Ovary (tissue), 10 donors: ENCODE measurements at places on chromosomes 4 and X. TPM values are rescaled to one million over a fixed set of nuclear protein-coding genes. Genes with fewer than 3 reads are reported as not detected.

DNA sequence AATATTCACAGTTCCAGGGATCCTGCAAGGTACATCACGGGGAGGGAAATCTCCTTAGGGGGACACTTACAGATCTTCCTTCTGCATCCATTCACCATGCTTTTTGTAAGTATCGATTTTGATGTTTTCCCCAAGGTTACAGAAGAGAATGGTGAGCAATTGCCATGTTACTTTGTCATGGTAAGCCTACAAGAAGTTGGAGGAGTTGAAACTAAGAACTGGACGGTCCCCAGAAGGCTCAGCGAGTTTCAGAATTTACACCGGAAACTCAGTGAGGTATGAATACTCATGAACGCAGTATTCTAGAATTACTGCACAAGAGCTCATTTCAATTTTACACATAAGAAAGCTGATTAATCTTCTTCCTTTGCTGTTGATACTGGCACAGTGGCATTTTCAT is 53.9 kb downstream of the LRP2BP start:
- no peak for DNase-seq

DNA sequence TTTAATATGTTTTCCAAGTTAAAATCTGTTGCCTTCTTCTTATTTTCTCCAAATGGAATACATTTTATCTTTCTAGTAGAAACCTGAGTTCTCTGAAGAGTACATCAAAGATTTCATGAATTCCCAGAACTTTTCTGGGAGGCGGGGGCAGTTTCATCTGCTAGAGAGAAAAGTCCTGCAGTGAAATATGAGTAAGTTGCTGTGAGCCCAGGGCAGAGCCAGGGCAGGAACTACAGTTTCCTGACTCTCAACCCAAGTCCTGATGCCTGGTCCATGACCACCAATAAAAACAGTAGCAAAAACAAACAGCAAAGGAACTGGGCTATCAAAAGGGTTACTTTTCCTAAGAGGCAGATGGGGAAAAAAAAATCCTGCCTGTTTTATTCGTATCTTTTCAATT is 239.4 kb upstream of the CTSO start:
- no peak for DNase-seq

DNA sequence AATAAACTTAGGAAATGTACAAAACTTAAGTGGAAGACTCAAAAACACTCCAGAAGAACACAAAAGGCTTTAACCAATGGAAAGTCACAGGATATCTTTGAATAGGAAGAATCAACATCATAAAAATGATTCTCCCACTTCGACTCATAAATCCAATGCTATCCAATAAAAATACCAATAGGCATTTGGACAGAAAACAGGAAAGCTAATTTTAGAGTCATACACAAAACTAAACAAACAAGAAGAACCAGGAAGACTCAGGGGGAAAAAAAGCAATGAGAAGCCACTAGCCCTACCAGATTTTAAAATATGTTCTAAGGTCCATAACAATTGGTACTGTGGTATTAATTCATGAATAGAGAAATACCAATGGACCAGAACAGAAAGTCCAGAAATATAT is 28.2 kb downstream of the SLC9A7 start:
- DNase-seq, result no peak

DNA sequence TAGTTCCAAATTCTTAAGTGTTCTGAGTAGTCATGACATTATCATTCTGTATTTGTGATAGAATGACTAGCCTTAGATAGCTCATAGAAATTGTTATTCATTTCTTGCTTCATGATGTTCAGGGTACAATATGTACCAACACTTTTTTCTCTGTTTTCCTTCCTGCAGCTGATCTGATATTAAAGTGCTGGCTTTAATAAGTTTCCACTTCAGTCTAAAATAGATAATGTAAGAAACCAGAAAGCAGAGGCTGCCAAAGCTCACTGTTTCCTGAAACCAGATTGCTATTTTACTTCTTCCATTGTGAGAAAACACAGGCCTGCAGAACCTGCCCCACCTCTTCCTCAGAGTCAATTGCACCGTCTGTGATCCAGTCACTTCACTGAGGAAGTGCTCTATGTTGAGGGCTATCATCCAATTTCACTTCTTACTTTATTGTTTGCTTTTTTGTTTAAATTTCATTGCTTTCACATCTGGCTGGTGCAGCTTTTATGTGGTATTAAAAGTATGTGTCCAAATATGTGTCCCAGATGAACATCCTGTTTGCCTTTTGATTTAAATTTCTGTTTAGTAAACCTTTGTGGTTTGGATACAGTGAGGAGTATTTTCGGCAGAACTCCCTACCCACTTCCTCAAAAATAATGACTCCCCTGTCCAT is 652.1 kb downstream of the ANKRD50 start:
- peak; percentile 53 for DNase-seq

GRCh38 chr4:162849937-162850336 is 316.8 kb downstream of the NAF1 start:
- no peak for DNase-seq

DNA sequence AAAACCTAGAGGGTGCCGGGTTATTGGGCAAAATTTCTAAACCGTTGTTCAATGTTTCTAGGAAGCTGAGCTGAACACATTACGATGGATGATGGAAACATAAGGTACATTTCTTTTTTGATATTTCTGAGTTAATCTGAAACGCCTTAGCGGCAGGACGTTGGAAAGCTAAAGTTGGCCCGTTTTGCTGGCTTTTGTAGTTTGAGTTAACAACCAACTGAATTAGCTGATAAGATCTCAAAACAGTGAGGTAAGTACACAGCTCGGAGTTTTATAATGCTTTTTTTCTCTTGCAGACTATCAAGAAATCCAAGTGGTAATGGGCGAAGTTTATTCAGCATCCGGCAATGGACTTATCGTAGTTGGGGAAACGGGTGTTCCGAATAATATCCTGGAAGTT is 73.5 kb downstream of the PRSS12 start:
- no peak for DNase-seq

DNA sequence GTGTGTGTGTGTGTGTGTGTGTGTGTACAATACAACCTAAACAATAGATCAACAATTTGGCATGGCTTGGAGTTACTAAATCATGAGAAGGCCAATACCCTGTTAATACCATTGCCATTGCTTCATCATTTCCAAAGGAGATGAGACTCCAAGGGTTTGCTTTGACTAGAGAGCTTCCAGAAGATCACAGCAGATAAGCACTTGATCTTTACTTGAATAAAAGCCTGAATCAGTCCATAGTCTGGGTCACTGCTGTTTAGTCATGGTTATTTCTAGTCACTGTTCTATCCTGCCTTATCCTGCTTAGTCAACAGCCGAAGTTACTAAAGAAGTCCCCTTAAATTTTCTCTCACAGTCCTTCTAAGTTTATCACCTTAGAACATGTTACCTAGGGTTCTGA is 58.2 kb downstream of the RAB40AL start:
- DNase-seq, result no peak

- DNase-seq, result no peak
These were observed 34.7 kb downstream of the NOP14 start for GRCh38 chr4:2928242-2929176.

DNA sequence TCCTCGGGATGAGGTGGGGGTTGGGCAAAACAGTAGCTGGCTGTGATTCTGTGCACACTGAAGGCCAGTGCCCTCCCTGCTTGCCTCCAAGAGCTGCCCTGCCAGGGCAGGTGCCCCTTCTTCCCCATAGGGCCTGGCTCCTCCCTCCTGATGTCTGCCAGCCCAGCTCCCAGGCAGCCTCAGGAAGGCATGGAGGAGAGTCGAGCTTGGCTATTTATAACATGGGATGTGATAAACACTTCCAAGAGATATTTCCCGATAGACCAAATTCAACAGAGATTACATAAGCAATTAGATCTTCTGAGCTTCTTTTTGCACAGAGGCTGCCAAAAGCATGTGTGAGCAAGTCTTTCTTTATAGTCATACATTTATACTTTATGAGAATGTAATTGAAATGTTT is 45.3 kb upstream of the PJA1 start:
- DNase-seq, result no peak

DNA sequence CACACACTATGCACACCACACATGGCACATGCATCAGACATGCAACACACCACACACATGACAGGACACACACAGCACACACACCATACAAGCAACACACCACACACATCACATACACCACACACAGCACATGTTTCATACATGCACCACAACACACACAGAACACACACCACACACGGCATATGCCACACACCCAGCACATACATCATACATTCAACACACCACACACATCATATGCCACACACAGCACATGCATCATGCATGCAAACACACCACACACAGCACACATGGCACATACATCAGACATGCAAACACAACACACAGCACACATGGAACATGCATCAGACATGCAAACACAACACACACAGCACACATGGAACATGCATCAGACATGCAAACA is 80.7 kb upstream of the LRPAP1 start:
- no peak for DNase-seq

GRCh38 chr4:38675146-38676121 is 11.4 kb downstream of the KLF3 start:
- peak; percentile 74 for DNase-seq

- DNase-seq, result no peak
These were observed 13.4 kb upstream of the NHS start for GRCh38 chrX:17361620-17362019.

DNA sequence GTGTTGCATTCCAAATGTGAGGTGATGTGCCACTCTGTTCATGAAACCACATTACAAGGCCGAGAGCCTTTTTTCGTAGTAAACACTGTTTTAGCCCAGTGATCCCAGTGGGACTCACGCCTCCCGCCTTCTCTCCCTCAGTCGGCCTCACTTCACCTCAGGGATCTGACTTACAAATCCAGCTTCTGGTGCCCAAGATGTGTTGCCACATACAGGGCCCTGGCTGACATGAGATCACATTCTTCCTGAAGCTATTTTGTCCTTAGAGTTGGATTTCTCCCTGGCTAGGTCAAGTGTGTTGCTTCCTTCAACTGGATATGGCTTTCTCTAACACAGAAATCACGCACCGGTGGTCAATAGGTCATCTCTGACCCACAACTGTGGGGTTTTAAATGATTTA is 354.7 kb downstream of the FBXW7 start:
- no peak for DNase-seq

DNA sequence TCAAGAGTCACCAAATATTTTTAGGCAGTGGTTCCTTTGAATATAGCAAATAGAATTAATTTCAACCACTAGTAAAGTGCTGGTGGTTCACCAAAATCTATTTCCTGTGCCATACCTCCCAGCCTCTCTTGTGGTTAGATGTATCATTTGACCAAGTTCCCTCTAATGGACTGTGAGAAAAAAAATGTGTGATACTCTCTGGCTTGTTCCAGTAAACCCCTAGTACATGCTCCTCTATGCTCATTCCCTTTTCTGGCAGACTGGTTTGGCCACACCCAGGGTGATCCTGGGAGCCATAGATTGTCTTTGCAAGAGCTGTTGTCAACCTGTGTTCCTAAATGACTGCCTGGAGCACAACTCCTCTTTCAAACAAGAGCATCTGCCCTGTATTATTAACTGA is 109.5 kb downstream of the FRAS1 start:
- no peak for DNase-seq

GRCh38 chrX:43939187-43939926 is 33.8 kb downstream of the NDP start:
- no peak for DNase-seq

DNA sequence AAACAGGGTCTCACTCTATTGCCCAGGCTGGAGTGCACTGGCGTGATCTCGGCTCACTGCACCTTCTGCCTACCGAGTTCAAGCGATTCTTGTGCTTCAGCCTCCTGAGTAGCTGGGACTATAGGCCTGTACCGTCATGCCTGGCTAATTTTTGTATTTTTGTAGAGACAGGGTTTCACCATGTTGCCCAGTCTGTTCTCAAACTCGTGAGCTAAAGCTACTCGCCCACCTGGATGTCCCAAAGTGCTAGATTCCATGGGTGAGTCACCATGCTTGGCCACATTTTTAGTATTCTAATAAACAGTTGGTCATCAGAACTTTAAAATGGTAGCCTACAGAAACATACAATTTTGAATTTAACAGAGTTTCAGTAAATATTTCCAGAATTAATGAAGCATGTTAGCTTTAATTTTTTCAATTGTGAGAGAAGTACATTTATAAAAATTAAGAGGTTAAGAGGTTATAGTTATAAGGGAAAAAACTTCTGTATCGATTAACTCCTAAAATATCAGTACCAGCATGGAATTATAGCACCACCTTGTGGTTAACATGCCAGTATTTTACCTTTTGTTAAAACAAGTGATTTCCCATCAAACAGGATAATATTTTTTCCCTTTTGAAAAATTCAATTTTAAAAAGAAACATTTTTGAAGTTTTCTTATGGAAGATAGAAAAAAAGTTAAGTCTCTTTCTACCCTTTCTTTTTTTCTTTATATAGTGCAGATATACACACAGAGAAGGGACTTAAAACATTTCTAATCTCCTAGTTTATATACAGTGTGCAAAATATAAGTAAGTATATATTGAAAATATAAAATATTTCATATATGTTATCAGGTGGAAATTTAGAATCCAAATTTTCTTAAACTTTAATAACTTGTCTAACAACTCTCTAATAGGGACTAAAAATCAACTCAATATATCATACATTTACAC is 35.4 kb downstream of the CEP44 start:
- no peak for DNase-seq

GRCh38 chrX:38165023-38165422 is 55.6 kb downstream of the SRPX start:
- no peak for DNase-seq

GRCh38 chr4:37802068-37802666 is 24.3 kb upstream of the PGM2 start:
- DNase-seq, result peak; percentile 20

GRCh38 chr4:11748164-11748872 is 319.6 kb upstream of the HS3ST1 start:
- no peak for DNase-seq

- DNase-seq, result no peak
These were observed 161.3 kb downstream of the ATP10D start for GRCh38 chr4:47646372-47646771.

Gene MAP9
- 9.0 TPM for total RNA-seq

Gene FGF16
- total RNA-seq, result not detected

Gene HPGDS
- total RNA-seq, result 1.5 TPM

Gene ERCC6L
- 0.38 TPM for total RNA-seq

Gene TMEM164
- total RNA-seq, result 37.2 TPM

Gene MCUB
- 11.3 TPM for total RNA-seq

Gene SCML1
- total RNA-seq, result 26.0 TPM

Gene LIMCH1
- total RNA-seq, result 31.5 TPM

Gene WWC2
- 43.0 TPM for total RNA-seq

Gene HMGN5
- 11.5 TPM for total RNA-seq

Gene RAB9B
- total RNA-seq, result 14.9 TPM

Gene CWH43
- 0.77 TPM for total RNA-seq

Gene CFAP47
- total RNA-seq, result 0.15 TPM

Gene CT45A5
- not detected for total RNA-seq
